ENCODE measurements at places on chromosomes 11 and 22.

GRCh38 chr11:92152245-92152644, 72.4 kb upstream of the FAT3 start:
- no peak for DNase-seq

DNA sequence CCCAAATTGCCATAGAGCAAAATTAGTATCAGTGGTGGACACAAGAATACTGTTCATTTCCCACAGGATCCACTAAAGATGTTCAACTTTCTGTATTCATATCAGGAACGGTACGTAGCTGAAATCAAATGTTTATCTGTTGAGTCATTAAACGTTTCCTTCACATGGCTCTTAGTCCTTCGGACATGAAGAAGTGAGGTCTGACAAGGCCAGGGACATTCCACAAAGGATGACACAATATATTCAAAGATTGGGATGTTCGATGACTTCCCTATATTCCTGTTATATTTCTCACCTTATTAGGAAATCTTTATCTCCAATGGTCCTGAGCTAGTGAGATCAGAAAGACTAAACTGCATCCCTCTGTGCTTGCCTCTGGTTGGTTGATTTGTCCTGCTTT, 129.0 kb downstream of the ETS1 start:
- DNase-seq = no peak

DNA sequence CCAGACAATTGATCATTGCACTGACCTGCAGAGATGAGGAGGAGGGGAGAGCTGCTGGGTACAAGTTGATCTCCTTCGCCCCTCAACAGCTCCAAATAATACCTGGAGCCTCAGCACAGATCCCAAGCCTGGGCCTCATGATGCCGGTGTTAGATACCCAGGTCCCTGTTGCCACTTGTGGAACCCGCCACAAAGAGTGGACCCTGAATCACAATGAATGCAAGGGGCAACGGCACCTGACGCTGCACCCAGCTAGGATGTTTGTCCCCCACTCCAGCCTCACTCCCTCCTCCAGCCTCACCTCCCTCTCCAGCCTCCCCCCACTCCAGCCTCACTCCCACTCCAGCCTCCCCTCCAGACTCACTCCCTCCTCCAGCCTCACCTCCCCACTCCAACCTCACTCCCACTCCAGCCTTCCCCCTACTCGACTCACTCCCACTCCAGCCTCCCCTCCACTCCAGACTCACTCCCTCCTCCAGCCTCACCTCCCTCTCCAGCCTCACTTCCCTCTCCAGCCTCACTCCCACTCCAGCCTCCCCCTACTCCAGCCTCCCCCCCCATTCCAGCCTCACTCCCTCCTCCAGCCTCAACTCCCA, 879.0 kb downstream of the BRD1 start:
- DNase-seq = no peak

GRCh38 chr11:9072626-9073176, 18.7 kb downstream of the SCUBE2 start:
- DNase-seq = no peak

DNA sequence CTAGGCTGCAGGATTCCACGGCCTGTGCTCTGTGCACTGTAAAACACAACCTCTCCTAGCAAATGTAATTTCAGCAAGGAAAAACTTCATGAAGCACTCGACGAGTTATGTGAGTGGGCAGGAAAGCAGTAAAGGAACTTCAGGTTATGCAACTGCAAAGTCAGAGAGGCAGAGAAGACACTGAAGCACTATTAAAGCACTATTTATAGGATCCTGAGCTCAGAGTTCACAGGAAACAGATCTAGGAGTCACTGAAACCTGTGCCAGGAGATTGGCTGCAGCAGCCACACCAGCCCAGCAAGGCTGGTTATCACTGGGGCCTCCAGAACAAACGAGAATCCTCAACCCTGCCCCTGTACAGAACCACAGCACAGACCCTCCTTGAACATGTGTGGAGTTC, 2.5 kb downstream of the SMIM35 start:
- DNase-seq = no peak

- peak; percentile 77 for DNase-seq
Observed at GRCh38 chr22:49767355-49768062, 60.2 kb downstream of the BRD1 start.

DNA sequence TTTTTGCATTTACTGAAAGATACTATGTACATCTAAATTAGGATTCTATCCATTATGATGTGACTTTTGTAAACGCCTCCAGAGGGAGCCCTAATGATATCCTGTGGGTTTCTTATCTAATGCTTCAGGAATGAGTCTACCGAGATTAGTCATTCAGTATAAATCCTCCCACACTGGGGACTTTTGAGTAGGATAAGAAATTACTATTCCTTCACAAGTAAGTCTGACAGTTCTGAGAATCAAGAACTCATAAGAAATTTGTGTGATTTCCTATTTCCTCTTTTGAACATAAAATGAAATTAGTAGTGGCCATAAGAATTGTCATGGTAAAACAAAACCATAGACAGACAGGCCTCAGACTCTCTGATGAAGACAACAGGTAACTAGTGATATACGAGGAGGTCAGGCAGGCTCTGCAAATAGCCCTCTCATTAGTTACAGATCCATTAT, 10.0 kb upstream of the OR5M1 start:
- peak; percentile 27 for DNase-seq

- DNase-seq = no peak
Observed at GRCh38 chr11:81975261-81975900, 758.3 kb downstream of the FAM181B start.

DNA sequence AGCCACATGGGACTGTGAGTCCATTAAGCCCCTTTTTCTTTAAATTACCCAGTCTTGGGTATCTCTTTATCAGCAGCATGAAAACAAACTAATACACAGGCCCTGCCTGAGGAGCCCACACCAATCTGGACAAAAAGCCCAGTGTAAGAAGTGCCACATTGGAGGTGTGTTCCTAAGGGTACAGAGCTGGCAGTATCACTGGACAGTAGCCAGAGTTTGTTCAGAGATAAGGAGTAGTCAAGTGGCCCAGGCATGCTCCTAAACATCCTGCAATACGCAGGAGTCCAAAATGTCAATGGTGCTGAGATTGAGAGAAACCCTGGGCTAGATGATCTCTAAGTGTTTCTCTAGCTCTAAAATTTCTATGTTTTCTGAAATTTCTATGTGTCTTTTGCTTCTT, 27.0 kb upstream of the POGLUT3 start:
- no peak for DNase-seq

GRCh38 chr11:120403966-120404365, 67.8 kb downstream of the ARHGEF12 start:
- no peak for DNase-seq

GRCh38 chr11:3985631-3986030, 109.0 kb upstream of the RRM1 start:
- no peak for DNase-seq

- DNase-seq = no peak
Observed at GRCh38 chr11:124315052-124315451, 1.3 kb upstream of the OR8D1 start.

DNA sequence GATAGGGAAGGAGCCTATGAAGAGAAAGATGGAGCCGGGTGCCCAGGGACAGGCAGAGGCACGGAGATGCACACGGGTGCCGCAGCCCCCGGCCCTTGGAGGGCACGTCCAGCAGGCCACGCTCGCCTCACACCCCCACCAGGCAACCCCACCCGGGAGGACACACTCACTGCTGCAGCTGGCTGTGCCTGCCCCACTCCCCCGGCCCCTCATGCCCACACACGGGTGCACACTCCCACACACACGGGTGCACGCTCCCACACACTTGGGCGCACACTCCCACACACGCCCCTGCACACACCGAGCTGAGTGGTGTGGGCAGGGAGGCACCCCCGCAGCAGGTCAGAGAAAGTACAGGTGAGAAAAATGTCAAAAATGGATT, 1.1 kb downstream of the MOB2 start:
- DNase-seq = no peak

GRCh38 chr11:43681401-43681942, 934 bp downstream of the HSD17B12 start:
- DNase-seq = peak; percentile 43

DNA sequence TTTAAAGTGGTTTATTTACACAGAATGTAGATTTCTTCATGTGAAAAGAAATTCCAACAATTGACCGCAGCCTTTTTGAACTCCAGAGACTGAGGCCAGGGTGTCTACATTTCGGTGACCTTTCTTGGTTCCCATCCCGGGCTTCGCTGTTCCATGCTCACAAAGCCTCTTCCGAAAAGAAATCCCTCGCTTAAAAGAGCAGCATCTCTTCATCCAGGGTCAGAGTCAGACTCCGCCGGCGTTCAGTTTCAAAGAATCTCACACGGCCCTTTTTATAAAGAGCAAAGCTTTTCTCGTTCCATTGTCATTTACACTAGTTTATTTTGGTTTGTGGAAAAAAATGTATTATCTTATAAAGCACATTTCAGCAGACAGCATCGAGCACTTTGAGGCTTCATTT, 530.6 kb upstream of the B3GAT1 start:
- DNase-seq = no peak

DNA sequence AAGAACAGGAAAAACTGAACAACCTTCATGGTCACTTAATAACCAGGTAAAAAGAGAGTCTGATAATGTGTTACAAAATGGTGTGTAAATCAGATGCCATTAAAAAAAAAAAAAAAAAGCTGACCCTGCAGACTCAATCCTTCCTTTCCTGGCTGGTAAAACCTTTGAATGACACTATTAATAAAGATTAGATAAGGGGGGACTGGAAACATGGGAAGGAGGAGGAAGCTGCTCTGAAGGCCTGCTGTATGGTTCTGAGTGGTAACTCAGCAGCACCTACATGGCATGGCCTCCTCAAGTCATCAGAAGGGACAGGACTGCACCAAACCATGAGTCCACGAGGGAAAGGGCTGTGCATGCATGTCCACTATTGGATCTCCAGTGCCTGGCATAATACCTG, 18.0 kb upstream of the SWAP70 start:
- no peak for DNase-seq

DNA sequence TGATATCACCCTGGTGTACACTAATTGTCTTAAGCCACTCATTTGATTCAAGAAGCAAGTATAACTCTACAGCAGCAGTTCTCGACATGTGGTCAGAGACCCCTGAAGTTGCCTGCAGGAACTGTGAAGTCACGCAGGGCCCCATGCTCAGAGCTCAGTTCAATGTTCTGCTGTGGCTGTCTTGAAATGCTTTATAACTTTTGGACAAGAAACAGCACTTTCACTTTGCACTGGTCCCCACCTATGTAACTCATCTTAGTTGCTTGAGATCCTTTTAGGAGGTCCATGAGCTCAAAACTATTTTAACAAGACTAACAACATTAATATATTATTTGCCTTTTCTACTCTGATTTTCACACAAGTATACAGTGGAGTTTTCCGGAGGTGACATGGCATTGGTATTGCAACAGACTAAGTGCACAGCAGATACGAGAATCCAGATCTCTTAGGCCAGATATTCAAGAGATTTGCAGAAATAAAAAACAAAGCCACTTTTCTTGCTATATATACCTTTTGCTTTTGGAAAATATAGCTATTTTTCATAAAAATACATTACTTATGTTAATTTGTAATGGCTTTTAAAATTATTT, 64.8 kb downstream of the PRR5L start:
- DNase-seq = no peak

GRCh38 chr11:117805045-117805444, 8.0 kb upstream of the DSCAML1 start:
- no peak for DNase-seq

DNA sequence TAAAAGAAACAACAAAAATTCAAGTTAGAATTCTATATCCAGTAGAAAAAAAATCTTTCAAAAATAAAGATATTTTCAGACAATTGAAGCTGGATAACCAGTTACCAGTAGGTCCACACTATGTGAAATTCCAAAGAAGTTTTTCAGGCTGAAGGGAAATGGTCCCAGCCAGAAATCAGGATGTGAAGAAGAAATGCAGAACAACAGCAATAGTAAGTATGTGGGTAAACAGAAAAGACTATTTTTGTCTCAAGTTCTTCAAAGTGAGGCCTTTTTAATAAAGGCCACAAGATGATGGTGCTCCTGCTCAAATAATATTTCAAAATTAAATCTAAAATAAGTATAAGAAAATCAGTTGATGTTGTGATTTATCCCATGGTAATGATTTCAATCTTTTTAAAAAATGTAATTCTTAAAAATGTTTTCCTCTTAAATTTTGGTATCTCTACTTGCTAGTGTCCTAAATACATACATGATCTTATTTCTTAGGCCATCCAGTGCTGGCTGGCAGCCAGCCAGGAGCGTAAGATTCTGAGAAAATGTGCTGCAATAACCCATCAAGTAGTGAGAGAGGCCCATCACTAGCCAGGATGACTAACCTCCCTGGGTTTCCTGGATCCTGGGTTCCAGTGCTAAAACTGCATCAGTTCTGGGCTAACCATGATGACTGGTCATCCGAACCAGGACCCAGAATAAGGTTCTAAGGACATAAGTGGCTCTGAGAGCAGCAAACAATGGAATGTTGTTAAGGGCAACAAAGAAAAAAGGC, 15.6 kb upstream of the UCP3 start:
- no peak for DNase-seq

- DNase-seq = peak; percentile 99
Observed at GRCh38 chr11:64204464-64204989, 2.0 kb upstream of the FERMT3 start.

DNA sequence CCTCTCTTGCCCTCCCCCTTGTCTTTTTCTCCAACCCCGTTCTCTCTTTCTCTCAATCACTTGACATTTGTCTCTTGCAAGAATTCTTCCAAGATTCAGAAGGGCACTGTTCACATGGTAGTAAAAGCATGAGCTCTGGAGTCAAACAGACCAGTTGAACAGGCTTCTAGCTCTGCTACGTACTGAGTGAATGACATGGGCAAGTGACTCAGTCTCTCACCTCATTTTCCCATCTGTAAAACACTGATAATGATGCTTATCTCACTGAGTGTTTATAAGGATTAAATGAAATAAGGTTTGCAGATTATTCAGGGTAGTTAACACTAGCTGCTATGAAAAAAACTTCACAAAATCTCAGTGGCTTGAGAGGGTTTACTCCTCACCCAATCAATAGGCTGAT, 5.9 kb upstream of the IL10RA start:
- no peak for DNase-seq

DNA sequence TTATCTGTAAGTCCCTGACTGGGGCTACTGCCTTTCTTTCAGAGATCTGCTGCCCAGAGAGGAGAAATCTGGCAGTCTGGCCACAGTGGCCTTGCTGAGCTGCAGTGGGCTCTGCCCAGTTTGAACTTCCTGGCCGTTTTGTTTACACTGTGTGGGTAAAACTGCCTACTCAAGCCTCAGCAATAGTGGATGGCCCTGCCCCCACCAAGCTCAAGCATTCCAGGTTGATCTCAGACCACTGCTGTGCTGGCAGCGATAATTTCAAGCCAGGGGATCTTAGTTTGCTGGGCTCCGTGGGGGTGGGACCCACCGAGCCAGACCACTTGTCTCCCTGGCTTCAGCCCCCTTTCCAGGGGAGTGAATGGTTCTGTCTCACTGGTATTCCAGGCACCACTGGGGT, 117.5 kb downstream of the TRPC6 start:
- no peak for DNase-seq

- DNase-seq = no peak
Observed at GRCh38 chr22:26496456-26496855, 12.8 kb downstream of the SRRD start.

DNA sequence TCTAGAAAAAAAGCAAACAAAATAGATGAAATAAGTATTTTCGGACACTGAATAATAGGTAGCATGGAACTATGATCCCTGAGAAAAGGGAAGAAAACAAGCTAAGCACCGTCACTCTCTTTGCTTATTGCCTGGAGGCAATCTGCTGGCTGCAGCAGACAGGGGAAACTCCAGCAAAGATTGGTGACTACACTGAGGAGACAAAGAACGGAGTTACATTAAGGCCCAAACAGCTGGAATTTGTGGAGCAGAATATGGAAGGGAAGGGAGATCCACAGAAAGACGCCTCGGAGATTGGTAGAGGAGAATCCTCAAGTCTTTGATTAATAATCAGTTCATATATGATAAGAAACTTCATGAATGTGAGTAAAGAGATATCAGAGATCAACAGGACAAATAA, 150.2 kb downstream of the TYR start:
- DNase-seq = no peak
